ENCODE measurements at places on chromosomes 2 and 18.
A peak's percentile ranks its signal among the peaks of the same experiment; 100 is the strongest.

DNA sequence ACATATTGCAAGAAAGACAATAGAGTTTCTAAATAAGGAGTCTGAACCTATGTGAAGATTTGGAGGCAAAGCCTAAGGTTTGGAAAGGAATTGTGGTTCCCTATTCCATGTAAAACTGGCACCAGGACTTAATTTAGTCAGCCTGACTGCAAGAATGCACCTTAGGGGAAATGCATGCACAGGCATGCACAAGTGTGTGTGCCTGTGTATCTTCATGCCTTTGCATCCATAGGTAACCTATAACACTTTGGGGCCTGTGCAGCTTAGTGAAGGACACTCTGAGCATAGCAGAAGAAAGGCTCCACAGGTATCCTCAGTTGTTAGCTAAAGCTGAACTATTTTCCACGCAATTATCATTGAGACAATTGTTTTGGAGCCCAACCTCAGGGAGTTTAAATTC is 73.4 kb downstream of the RPRM start:
- no peak for DNase-seq

DNA sequence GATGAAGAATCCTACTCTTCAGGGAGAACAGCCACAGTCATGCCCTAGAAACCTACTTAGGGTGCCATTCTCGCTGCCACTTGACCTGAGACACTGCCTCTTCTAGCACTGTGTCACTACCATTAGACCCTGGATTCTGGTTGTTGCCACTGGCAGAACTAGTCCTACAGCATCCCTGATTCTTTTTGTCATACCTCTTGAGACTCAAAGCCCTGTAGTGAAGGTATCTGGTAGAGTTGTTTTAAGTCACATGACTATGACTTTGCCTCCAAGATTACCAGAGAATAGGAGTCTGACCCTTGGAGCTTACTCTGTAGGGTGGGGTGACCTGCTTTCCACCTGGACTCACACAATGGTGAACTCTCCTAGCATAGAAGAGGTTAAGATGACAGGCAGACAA is 296.7 kb downstream of the TNS1 start:
- DNase-seq: no peak

- DNase-seq: no peak
These were observed 1092.0 kb upstream of the LRRTM1 start for GRCh38 chr2:81396417-81397019.

GRCh38 chr2:20196657-20197161 is 28.2 kb downstream of the SDC1 start:
- no peak for DNase-seq

GRCh38 chr18:43442571-43442970 is 165.3 kb upstream of the SYT4 start:
- DNase-seq: peak; percentile 49

GRCh38 chr18:54672846-54673475 is 81.9 kb downstream of the DYNAP start:
- DNase-seq: no peak

- no peak for DNase-seq
These were observed 34.3 kb upstream of the CD226 start for GRCh38 chr18:69981948-69982347.

- no peak for DNase-seq
These were observed 115.4 kb upstream of the STK17B start for GRCh38 chr2:196286821-196287220.

DNA sequence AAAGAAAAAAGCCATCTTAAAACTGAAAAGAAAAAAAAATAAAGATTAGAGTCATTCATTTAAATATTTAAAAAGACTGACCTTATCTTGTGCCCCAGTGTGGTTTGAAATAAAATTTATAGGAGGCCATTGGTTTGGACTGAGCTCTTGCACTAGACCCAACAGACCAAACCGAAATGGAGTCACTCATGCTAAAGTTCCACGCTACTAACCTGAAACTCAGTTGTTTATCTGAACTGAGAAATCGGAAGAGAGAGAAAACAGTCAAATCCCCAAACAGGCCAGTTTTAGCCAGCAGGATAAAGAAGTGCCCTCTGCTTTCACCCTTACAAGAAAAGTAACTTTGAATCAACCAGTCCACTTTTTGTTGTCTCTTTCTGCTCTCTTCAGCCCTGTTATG is 18.2 kb downstream of the RBM43 start:
- DNase-seq: no peak

DNA sequence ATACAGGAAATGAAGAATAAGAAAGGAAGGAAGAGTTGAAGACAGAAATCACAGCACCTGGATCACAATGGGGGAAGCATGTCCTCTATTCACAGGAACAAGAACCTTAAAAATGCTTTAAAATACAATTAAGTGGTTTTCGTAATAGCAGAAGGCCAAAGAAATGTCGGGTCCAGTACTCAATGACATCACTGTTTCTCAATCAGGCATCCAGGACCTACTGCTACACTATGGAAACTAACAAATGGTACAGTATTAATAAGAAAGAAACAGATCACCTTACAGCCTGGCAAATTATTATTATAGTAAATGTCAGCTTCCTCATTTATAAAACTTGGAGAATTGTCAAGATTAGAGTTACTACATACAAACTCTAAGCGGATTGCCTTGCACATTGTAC is 15.8 kb downstream of the HNRNPLL start:
- no peak for DNase-seq

GRCh38 chr2:133341575-133341974 is 226.7 kb downstream of the NCKAP5 start:
- no peak for DNase-seq

DNA sequence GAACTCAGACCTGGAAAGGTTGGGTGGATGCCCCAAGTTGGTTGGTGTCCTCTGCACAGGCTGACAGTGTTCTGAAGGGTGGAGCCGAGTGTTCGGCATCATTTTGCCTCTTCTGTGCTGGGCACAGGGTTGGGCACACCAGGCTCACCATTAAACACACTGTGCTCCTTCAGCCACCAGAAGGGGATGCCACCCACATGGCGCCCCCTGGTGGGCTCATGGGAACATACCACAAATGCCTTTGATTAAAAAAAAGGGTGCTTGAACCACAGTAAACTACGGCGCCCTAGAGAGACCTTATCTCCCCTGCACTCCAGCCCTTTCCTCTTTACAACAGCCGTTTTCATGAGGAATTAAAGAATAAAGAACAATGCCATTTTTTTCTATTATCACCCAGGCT is 89.4 kb downstream of the CELF4 start:
- DNase-seq: peak; percentile 32

GRCh38 chr18:25648716-25649260 is 296.8 kb upstream of the ZNF521 start:
- DNase-seq: no peak

GRCh38 chr2:54350426-54350825 is 94.4 kb upstream of the TSPYL6 start:
- DNase-seq: no peak

DNA sequence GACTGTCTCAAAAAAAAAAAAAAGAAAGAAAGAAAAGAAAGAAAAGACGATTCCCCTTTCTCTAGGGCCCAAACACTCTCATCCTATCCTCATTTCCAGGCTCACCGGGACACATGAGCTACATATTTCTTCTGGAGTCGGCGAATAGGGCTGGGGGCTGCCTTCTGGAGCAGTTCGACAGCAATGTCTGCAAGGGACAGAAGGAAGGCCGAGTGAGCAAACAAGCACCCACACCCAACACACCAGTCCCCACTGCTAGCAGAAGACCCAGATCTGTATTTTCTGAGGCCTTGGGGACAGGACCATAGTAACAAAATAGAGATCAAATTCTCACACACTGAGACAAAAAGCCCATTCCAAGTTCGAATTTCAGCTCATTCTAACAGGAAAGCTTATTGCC is 1.2 kb downstream of the CNPPD1 start:
- DNase-seq: no peak

- DNase-seq: no peak
These were observed 304.6 kb upstream of the ZEB2 start for GRCh38 chr2:144824306-144825080.

DNA sequence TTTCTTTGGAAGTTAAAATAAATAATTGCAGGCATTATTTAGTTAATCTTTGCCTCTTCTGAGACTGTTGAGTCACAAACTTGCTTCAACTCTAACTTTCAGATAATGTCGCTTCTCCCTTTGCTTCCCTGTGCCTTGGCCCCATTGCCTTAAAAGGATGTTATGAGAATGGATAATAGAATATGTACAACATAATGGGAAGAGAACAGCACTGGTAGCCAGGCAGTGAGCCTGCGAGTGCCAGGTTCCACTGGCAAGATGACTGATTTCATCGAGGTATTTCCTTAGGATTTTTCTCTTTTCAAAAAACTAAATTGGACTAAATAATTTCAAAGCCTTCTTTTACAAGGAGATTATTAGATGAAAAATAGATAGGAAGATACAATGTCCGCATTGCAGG is 420.9 kb downstream of the TGIF1 start:
- no peak for DNase-seq

- DNase-seq: peak; percentile 6
These were observed 173.6 kb downstream of the GALR1 start for GRCh38 chr18:77422974-77423867.

DNA sequence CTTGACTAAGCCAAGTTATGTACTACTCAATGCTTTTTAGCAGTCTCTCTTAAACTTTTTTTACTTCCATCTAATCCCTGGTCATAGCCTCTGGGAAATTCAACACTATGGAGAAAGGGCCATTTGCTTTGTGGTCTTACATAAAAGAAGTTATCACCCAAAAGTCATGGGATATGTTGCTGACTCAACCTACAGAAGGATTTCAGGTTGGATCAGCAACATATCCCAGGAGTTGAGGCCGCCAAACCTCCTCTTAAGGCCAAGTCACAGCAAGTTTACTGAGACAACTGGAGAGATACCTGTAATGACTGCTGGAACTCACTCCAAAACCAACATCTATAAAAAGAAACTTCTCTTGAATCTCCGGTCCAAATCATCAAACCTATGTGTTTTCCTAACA is 141.1 kb downstream of the IRS1 start:
- no peak for DNase-seq

- no peak for DNase-seq
These were observed 77.3 kb downstream of the GAREM1 start for GRCh38 chr18:32393407-32393806.

- peak; percentile 87 for DNase-seq
These were observed at the start of gene KIF1A for GRCh38 chr2:240819858-240820606. Gene KIF1A (minus strand): TSS chr2:240820219. CDS start chr2:240797752, 22,467 bp downstream.

GRCh38 chr2:239168575-239168974 is 232.2 kb downstream of the HDAC4 start:
- no peak for DNase-seq

DNA sequence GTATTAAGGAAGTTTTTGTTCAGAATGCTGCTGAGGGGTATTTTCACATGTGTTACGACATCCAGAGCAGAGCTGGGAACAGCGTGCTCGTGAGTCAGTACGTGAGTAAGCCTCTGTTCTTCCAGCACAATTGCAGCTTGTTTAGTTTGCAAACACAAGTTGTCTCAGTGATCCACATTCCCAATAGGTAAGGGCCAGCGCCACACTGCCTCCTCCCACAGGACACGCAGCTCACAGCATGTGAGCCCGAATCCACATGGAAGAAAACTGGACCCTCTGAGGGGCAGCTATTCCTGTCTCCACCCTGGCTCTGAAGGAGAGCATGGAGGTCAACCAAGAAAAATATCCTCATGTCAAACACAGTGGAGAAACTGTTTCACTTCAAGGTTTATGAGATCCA is 173.9 kb upstream of the PID1 start:
- DNase-seq: no peak

Measured in NCI-H524 (cell line).